ENCODE measurements at places on chromosomes 7 and 10. TPM values are rescaled to one million over a fixed set of nuclear protein-coding genes. Genes with fewer than 3 reads are reported as not detected.

GRCh38 chr7:76069238-76069638 is 21.3 kb downstream of the MDH2 start:
- no peak overlapping the region for H3K4me3 ChIP-seq
- H3K27me3 ChIP-seq, result no peaks in the 10 kb centered on the region
- no peak for DNase-seq
- H3K27ac ChIP-seq, result no peak overlapping the region
- no peaks in the 10 kb centered on the region for H3K4me1 ChIP-seq
- H3K36me3 ChIP-seq, result peaks cover 21% of the 10 kb centered on the region

DNA sequence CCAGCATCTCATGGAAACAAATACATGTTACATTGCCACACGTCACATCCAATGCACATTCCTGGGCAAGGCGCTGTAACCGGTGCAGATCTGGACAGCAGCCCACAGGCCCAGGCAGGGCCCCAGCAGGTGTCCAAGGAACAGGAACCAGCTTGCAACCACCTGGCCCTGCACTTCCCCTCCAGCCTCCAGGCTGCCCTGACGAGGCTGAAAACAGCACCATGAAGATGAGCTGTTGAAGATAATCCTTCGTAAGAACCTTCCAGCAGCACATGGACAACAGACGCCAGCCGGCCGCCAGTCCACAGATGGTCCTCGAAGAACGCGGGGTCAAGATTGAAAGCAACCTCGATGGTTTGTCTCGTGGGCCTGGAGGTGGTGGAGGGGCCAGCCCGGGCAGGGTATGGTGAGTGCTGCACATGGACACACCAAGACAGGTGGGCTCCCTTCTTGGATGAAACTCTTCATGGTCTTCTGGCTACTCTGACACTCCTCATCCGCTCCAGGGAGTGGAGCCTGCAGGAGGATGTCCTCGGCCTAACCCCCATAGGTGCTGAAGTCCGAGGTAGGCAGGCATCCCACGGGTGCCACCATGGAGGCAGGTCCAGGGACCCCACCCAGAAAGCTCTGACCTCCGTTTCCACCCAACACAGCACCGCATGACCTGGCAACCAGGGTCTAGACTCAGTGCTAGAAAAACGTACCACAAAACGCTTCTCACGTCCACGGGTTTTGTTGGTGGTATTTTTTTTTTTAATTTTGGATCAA is 22.9 kb downstream of the PDGFA start:
- no peak overlapping the region for H3K27ac ChIP-seq
- H3K4me3 ChIP-seq, result no peak overlapping the region
- DNase-seq, result no peak
- no peaks in the 10 kb centered on the region for H3K4me1 ChIP-seq
- peaks cover 10% of the 10 kb centered on the region for H3K27me3 ChIP-seq

- H3K4me3 ChIP-seq, result no peak overlapping the region
- H3K27ac ChIP-seq, result no peak overlapping the region
- H3K36me3 ChIP-seq, result no peaks in the 10 kb centered on the region
- H3K27me3 ChIP-seq, result peaks cover 8% of the 10 kb centered on the region
- H3K4me1 ChIP-seq, result no peaks in the 10 kb centered on the region
These were observed 102.0 kb upstream of the ARMC3 start for GRCh38 chr10:22825841-22826240.

DNA sequence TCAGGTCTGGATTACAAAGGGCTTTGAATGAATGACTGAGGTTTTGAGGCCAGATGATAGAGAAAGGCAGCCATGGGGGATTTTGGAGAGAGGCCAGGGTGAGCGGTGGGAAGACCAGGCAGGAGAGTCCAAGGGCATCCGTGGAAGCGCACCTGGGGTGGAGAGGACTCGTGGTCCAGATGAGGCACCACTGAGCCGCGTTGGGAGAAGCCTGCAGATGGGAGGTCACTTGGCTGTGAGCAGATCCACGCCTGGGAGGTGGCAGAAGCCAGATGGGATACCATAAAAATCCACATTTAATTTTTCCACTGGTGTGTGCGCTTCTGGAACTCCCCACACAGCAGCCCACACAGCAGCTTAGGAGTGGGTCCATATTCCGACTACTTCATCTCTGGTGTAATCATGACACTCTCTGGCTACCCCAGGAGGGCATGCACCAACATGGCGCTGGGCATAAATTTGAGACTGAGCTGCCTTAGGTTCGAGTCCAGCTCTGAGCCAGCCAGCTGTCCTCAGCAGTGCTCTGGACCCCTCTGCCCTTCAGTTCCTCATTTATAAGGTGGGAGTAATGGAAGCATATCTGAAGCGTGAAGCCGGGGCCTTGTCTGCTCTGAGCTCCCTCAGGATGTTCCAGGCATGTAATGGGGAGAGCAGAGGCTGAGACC is 90.2 kb upstream of the FAM20C start:
- no peak for DNase-seq
- H3K36me3 ChIP-seq, result no peaks in the 10 kb centered on the region
- H3K4me3 ChIP-seq, result no peak overlapping the region
- H3K27me3 ChIP-seq, result no peaks in the 10 kb centered on the region
- H3K27ac ChIP-seq, result peak overlapping the region; percentile 68
- H3K4me1 ChIP-seq, result no peaks in the 10 kb centered on the region

Gene CAMK2B
- not detected for total RNA-seq

Data from T-cell (primary cell).